Thoracic aorta (tissue), 2 donors: ENCODE measurements at places on chromosomes 7 and 10.

GRCh38 chr10:25441270-25441669, 266.5 kb downstream of the GPR158 start:
- no peak for DNase-seq

DNA sequence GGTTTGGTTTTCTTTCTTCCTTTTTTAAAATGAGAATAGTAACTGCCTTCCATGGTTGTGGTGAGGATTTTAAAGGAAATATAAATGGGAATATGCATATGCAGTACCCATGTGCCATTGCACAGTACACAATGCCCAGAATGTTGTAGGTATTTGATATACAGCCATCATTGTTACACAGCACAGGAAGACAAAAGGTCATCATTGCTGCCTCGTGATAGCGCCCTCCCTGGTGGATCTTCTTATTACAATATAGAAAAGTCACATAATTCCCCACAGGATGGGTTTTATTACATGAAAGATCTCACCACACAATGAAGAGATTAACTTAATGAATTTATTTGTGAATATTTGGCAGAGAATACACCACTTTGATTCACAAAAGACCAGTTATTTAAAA, 76.5 kb downstream of the PPP1R17 start:
- DNase-seq, result no peak

DNA sequence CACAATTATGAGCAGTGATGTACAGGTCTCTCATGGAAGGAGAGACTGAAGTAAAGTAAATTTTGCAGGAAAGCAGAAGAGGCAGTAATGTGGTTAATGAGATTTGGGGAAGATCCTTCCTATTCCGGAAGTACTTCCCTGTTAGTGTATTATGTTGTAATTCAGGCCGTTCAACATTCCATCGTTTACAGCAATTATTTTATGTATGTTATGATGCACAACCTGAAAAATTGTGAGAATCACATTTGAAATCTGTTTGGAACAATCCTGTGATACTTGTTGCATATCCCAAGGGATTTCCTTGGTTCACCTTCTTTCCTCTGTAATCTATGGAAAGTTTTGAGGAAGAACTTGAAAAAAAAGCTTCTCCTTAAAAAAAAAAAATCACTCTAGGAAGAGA, 247.8 kb downstream of the SEMA3A start:
- DNase-seq, result no peak

DNA sequence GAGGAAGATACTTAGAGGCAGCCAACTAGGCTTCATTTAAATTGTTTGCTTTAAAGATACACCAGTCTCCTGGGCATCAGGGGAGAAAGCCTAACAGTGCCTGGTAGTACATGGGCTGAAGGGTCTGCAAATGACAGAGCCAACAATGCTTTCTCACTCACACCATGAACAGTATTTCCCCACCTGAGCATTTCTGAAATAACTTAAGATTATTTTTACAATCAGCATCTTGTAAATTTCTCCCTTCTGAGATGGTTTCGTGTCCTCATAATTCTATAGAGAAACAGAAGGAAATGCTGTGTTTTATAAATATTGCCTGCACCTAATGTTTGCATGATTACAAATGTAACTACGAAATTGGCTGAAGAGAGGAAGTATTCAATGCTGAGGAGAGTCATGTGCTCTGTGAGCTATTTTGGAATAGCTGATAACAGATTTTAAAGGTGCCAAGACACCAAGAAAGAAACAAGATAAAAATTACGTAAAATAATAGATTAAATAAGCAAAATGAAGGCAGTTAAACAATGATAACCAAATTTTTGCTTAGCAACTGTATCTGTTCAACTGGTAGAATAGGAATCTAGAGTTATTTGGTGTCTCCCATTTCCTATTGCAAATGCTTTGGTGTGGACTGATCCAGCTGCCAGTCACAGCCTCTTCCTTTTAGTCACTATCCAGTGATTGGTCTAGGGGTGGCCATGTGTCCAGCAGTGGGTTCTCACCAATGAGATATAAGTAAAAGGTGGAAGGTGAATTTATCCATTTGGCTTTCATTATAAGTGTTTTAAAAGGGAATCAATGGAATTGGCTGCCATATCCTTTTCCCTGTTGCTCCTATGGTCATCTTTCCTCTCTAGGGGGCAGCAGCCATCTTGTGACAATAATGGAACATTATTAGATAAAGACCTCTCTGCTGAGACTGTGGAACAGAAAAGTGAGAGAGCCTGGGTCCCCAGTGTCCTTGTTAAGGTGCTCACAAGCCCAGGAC, 167.9 kb upstream of the SLC26A5 start:
- no peak for DNase-seq

DNA sequence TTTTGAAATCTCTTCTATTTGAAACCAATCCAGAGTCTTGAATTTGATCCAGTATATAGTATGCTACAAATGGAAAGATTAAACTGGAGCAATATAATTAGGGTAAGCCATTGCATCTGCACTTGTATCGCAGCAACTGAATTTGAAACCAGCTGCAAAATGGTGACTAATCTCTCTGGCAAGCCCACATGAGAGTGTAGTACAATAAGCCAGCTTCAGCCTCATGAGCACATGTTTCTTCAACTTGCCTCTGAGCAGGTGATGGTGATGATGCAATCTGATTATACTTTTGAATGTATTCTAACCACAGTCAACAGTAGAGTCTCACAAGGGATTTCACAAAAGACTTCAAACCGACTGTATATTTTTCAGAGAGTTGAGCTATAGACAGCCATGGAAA, 829 bp upstream of the RPA3 start:
- no peak for DNase-seq

DNA sequence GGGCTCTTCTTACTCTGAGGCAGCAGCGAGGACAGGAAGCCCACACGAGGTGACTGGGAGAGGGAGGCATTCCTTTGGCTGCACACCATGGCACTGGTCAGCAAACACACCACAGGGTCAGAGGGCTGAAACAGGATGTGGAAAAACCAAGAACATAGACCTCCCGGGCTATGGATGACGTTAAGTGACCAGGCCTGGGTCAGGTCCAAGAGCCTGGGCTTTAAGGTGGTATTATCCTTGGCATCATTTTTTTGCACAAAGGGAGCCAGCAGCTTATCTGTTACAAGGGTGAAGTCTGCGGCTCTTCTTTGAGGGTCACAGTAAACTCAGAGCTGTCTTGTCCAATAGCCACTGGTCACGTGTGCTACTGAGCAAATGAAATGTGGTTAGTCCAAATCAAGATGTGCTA, 7.0 kb downstream of the WDR91 start:
- DNase-seq, result no peak

DNA sequence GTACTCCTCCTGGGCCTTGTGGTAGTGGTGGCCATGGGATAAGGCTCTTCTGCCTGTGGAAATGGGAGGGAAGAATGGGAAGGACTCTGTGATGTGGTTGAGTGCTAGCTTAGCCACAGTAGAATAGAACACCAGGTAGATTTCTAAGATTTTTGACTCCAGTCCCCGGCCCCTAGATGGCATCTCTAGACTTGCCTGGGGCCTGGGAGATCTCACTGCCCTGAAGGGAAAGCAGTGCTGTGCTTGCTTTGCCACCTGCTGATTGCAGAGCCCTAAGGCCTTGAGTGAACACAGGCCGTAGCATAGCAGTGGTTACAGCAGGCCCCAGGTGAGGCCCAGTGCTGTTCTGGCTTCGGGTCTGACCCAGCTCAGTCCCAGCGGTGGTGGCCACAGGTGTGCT, 252.0 kb downstream of the TCF7L2 start:
- DNase-seq, result no peak

- no peak for DNase-seq
These were observed 319.4 kb upstream of the MYO3A start for GRCh38 chr10:25614652-25615051.

- DNase-seq, result no peak
These were observed 8.2 kb downstream of the MTG1 start for GRCh38 chr10:133401981-133402725.

DNA sequence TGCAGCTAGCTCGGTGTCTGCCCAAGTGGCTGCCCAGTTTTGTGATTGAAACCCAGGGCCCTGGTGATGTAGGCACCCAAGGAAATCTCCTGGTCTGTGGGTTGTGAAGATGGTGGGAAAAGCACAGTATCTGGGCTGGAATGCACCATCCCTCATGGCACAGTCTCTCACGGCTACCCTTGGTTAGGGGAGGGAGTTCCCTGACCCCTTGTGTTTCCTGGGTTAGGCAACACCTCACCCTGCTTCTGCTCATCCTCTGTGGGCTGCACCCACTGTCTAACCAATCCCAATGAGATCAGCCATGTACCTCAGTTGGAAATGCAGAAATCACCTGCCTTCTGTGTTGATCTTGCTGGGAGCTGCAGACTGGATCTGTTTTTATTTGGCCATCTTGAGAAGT, 27.6 kb downstream of the GIMAP4 start:
- DNase-seq, result no peak

GRCh38 chr10:124511205-124512039, 49.8 kb downstream of the LHPP start:
- no peak for DNase-seq

- no peak for DNase-seq
These were observed 5.1 kb upstream of the HIPK2 start for GRCh38 chr7:139782932-139783331.

DNA sequence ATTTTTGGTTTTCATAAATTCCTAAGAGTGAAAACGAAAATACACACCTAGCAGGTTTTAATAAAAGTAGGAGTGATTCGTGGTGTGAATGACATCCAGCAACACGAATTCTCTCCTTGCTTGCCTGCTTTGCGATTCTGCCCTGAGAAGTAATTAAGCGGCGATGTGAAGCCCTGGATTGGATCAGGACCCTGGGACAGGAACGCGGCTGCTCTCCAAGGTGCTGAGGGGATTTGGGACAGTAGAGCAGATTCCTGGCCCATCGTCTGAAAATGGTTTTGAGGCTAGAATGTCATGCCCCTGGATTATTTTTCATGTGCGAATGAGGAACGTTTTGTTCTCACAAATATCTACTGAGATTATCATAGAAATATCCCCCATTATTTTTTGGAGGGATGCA, 7.8 kb downstream of the NPS start:
- DNase-seq, result no peak

DNA sequence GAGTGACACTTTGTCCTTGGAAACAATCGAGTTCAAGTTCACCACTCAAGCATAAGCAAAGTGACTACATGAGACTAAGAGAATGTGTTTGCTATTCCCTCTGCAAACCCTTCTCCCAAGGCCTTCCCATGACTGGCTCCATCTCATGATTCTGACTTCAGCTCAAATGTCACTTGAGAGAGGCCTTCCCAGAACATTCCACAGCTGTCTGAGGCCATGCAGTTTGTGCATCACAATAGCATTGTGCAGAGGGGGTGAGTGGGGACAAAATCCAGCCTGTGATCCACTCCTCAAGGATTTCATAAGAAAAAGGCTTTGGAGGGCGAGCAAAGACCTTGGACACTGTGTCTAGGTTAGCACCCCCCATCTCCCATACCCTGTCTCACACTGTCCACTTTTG, 6.9 kb upstream of the LRMDA start:
- no peak for DNase-seq

- DNase-seq, result no peak
These were observed 535 bp upstream of the EPC1 start for GRCh38 chr10:32347363-32348022.
